ENCODE measurements at places on chromosomes 12 and 14.

- no peak for DNase-seq
These were observed 219.3 kb upstream of the HMGA2 start for GRCh38 chr12:65605019-65605418.

GRCh38 chr14:49907186-49907585 lies 14.3 kb downstream of the ARF6 start:
- no peak for DNase-seq

GRCh38 chr12:103382119-103382518 lies 113.6 kb downstream of the C12orf42 start:
- DNase-seq: no peak

GRCh38 chr12:110316861-110317260 lies 35.8 kb downstream of the ATP2A2 start:
- DNase-seq: no peak

DNA sequence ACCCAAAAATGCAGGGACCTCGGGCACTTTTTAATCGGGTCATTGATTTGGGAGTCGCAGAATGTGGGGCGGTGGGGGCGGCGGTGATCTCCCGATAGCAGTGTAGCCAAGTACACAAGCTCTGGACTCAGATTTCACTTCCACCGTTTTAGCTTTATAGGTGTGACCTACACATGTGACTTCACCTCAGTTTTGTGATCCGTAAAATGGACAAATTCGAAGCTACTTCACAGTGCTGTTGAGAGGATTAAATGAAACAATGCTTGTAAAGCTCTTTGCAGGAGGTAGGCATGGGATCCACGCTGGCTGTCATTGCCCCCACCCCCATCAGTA lies 478 bp downstream of the RITA1 start:
- DNase-seq: no peak

DNA sequence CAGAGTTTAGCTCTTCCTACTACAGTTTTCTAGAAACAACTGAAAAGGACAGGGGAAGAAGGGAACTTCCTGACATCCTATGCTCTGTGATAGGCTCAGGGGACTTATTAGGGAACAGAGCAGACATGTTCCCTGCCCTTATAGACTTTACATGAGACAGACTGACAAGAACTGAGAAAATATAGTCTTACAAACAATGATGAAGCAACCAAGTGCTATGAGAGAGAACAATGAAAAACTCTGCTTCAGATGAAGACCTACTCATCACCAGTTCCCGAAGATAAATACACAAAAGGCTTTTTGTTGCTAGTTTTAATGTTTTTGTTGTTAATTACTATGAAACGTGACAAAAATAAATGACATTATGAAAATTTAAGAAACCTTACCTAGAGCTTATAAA lies 115.3 kb downstream of the SEC23A start:
- DNase-seq: no peak

DNA sequence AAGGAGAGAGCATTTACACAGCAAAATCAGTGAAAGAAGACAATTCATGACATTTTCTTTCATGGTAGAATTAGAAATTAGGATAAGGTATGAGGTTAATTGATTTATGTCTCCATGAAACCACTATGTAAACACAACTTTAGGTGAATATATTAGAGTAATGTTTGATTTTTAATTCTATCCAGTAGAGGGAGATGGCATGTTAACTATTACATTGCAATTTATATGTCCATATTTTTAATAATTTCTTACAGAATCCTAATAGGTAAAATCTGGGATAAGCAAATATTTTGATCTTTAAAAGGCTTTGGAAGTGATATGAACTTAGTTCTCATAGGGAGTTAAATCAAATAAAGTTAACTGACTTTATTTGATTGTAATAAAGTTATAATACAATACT lies 373.4 kb upstream of the PDE3A start:
- DNase-seq: no peak

GRCh38 chr14:68726093-68726695 lies 66.7 kb downstream of the ZFP36L1 start:
- DNase-seq: no peak

DNA sequence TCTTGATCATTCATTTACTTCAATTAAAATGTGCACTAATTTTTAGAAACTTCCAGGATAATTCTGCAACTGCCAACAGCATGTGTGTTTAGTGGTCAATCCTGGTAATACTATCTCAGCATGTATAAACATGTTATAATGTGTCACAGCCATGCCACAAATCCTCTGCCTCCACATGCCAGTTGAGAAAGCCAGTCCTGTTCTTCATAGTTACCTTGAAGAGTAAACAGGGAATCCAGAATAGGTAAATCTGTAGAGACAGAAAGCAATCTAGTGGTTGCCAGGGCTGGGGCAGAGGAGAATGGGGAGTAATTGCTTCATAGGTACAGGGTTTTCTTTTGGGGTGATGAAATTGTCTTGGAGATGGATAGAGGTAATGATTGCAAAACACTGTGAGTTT lies 85.9 kb downstream of the ARMH4 start:
- DNase-seq: no peak

Data from Right ventricle myocardium inferior (tissue), 1 donor.